ENCODE measurements at places on chromosomes 3 and 15.

GRCh38 chr3:179391906-179392305 is 44.4 kb downstream of the MFN1 start:
- no peak for DNase-seq

DNA sequence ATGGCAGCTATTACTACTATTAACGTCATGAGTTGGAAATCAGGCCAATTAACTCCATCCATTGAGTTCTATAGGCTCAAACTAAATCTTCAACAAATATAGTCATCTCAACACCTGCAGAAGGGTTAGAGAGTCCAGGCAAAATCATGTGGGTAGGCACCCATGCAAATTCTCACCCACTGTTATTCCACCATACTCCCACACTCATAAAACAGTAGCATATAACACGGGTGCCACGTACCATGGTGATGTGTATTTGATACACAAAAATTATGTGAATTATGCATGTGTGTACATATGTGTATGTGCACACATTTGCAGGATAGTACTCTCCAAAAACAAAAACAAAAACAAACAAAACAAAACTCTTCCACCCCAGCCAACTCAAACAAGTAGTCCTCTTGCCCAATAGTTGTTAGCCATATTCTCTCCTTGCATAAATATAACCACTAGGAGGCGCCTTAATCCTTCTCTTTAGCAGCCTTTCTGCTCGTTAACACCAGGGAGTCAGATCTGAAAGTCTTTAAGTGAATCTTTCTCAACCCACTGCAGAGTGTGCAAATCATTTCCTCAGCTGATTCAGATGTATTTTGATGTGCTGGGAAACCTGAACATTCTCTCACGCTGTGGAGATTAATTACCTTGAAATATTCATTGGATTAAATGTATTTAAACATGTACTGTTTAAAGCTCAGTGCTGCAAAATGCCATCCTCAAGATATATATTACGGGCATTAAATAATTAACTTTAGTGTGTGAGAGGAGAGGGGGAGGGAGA is 38.0 kb upstream of the COPB2 start:
- no peak for DNase-seq

GRCh38 chr3:155292133-155292532 is 1.4 kb downstream of the STRIT1 start:
- DNase-seq = no peak

- DNase-seq = no peak
Observed at GRCh38 chr3:60954048-60954447, 297.2 kb downstream of the FHIT start.
